ENCODE measurements at places on chromosomes 7 and 10. TPM values are rescaled to one million over a fixed set of nuclear protein-coding genes. Genes with fewer than 3 reads are reported as not detected.

DNA sequence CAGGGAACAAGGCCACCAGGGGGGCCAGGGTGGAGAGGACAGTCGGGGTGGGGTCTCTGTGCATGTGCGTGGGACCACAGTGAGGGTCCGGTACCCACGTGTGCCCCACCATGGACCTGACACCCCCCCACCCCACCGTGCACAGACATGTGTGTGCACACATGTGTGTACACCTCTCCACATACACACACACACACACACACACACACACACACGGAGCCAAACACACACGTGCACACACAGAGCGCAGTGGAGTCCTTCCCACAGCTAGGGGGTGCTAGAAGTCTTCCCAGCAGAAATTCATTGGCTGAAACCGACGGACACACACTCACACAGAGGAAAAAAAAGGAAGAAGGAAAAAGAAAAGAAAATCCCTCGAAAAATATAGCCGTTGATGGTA is 42.8 kb upstream of the GNA12 start:
- peak; percentile 58 for DNase-seq

GRCh38 chr7:107782374-107782773 is 20.6 kb downstream of the SLC26A3 start:
- DNase-seq, result no peak

GRCh38 chr7:47757921-47758411 is 176.1 kb upstream of the TNS3 start:
- no peak for DNase-seq

GRCh38 chr10:126110489-126111180 is 214.3 kb downstream of the FANK1 start:
- no peak for DNase-seq

- no peak for DNase-seq
Measured at GRCh38 chr7:153245809-153246208, 486.3 kb downstream of the ACTR3B start.

DNA sequence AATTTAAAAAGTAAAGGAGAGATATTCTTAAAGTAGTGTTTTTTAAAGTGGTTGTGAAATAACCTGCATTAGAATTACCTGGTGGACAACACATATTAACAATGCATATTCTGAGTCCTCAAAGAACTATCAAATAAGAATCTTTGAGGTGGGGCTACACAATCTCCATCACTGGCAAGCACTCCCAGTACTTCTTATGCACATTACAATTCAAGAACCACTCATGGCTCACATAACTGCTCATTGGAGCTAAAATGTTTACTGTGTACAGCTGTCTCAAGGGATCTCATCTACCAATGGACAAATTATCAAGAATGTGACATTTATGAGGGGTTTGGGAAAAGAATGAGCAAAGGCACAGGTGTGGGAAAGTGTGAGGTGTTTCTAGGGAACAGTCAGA is 692.0 kb downstream of the PHTF2 start:
- DNase-seq, result no peak

GRCh38 chr10:75400771-75401568 is 594 bp downstream of the ZNF503 start:
- no peak for DNase-seq

STAM gene
- 34.0 TPM for total RNA-seq

Data from CD4-positive, alpha-beta memory T cell (primary cell).